PC-9 (cell line): ENCODE measurements at places on chromosomes 3 and 15. TPM values are rescaled to one million over a fixed set of nuclear protein-coding genes. Genes with fewer than 3 reads are reported as not detected.
A peak's percentile ranks its signal among the peaks of the same experiment; 100 is the strongest.

Gene WNT5A
- 146 and 174 TPM in 2 replicates for total RNA-seq

Gene C3orf49
- total RNA-seq = not detected in 2 replicates

GRCh38 chr3:158488670-158489069 is 82.3 kb upstream of the MLF1 start:
- no peak overlapping the region for H3K27ac ChIP-seq
- no peak for DNase-seq
- H3K4me3 ChIP-seq = no peak overlapping the region
- no peaks in the 10 kb centered on the region for H3K27me3 ChIP-seq
- H3K36me3 ChIP-seq = no peaks in the 10 kb centered on the region

DNA sequence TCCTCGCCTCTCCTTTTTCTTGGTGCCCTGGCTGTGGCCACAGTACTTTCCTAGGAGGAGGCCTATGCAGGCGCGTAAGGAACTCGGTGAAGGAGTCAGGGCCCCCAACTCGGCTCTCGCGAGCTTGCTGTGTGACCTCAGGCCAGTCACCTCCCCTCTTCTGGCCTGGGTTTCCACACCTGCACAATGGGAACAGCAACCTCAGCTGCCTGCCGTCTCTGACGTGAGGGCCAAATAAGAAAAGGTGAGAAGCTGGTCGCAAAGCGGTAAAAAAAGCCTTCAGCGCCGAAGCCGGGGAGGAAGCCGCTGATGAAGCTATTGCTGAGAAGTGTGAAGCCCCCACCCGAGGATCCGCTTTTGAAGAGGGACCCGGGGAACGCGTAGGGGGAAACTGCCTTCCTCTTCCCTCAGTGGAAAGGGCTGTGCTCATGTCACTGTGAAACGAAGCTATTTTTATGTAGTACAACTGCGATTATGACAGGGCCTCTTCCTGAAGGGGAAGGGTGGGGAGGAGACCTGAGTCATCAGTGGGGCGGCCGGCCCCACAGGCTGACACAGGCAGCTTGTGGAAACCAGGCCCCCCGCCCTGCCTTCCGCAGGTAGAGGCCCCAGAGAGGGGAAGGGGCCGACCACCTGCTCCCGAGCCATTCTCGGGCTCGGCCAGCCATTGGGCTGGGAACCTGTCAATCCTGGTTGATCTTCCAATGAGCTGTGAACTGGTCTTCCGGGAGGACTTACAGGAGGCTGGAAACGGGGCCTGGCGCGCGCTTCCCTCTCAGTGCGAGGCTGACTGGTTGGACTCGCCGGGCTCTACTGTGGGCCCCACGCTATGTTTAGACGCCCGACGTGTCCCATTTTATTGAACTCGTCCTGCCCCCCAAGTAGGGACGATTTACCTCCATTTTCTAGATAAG is 18.0 kb upstream of the ANKDD1A start:
- H3K4me1 ChIP-seq = peaks cover 40% of the 10 kb centered on the region
- H3K36me3 ChIP-seq = no peaks in the 10 kb centered on the region
- peak overlapping the region; percentile 52; the same call in 1 of the 2 replicates for H3K4me3 ChIP-seq
- H3K27ac ChIP-seq = peak overlapping the region; percentile 71
- peak; percentile 91 for DNase-seq

DNA sequence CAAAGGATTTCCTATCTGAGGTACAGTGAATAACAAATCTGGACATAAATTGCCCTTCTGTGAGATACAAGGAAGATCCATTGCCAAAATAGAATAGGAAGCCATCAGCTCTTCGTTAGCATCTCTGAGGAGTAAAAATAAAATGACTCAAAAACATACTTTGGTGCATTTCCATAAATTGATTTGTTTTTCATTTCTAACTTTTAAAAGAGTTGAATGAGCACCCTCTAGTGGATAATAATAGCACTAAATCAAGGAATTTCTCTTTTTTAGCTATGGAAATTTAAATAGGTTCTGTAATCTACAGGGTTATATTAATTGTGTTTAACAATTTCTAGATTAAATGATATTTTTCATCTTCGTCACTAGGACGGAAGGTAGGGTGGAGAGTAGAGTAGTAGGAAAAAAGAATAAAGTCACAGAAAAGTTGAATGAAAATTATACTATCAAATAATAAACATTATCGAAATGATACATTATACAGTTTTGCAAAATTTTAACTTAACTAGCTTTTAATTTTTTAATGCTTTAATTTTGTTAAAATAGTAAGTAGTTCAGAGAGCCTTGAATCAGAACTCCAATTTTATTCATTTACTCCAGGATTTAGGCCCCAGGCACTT is 6.4 kb downstream of the NSUN3 start:
- DNase-seq = no peak
- no peak overlapping the region for H3K27ac ChIP-seq
- H3K27me3 ChIP-seq = no peaks in the 10 kb centered on the region

DNA sequence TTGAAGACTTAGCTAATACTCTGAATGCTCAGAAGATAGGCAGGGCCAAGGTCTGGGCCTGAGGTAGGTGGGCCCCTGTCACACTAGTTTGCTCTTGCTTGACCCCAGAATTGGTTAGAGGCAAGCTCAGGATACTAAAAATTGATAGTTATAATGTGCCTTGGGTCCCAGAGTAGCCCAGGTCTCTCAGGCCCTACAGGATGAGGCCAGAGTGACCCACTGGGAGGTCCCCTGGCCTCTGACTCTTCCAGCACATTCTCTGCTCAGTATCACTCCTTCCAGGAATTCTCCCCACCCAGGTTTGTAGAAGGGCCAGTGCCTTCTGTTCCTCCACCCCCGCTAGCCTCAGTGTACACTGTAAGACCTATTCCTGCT is 667 bp upstream of the KLHDC8B start:
- H3K36me3 ChIP-seq = no peaks in the 10 kb centered on the region
- 0 out of 2 replicates have a peak, but pooled peaks cover 5% of the 10 kb centered on the region for H3K4me1 ChIP-seq
- no peak for DNase-seq
- no peak overlapping the region for H3K27ac ChIP-seq

DNA sequence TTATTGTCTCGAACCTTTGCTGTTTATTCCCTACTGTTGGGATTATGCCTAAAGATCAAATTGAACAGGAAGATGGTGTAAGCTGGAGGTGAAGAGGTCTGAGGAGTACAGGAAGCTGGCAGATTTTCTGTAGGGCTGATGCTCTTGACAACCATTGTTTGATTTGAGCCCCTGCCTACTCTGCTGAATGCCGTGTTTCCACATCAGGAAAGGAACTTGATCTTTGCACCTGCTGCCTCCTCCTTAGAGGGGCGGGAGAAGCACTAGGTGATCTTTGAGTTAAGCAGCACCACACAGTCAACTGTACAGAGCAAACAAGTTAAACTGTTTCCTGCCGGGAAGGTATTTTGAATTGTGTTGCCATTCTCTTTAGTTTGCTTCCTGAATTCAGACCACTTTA is 364.6 kb upstream of the EPHA6 start:
- H3K27me3 ChIP-seq = no peaks in the 10 kb centered on the region
- H3K36me3 ChIP-seq = no peaks in the 10 kb centered on the region
- no peak overlapping the region for H3K4me3 ChIP-seq
- H3K4me1 ChIP-seq = no peaks in the 10 kb centered on the region
- no peak overlapping the region for H3K27ac ChIP-seq
- no peak for DNase-seq

DNA sequence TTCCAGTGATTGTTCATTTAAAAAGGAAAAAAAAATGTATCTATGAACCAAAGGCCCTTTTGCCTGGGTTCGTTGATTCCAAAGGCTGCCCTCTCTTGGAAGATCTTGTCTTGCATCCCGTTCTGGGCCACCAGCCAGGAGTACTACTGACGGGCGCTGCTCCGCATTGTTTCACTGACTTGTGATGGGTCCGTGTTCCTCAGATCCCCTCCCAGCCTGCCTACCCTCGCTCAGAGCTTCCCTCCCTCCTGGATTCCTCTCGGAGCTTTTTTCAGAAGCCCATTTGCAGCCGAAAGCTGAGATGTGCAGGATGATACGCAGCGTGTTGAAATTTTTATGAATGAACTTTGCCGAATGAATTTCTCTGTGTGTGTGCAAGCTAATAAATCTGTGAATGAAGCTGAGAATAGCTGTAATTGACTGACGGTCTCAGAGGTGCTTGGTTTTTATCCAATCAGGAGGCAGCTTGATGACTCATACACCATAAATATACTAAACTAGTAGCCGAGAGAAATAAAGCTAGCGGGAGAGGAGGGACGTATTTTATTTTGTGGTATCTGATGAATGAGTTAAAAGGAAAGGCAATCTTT is at the start of gene SHC4:
Gene SHC4, minus strand, starts transcription at position 396 of the 590 bp plus-strand sequence. CDS start 904 bp downstream, outside the sequence.
- no peaks in the 10 kb centered on the region for H3K27me3 ChIP-seq
- no peaks in the 10 kb centered on the region for H3K36me3 ChIP-seq
- H3K27ac ChIP-seq = no peak within 1 kb of the TSS
- H3K4me1 ChIP-seq = 0 out of 2 replicates have a peak, but pooled peaks cover 8% of the 10 kb centered on the region
- peak within 1 kb of the TSS; percentile 70 for H3K4me3 ChIP-seq
